LoVo (cell line): ENCODE measurements at places on chromosomes 12 and 14.

DNA sequence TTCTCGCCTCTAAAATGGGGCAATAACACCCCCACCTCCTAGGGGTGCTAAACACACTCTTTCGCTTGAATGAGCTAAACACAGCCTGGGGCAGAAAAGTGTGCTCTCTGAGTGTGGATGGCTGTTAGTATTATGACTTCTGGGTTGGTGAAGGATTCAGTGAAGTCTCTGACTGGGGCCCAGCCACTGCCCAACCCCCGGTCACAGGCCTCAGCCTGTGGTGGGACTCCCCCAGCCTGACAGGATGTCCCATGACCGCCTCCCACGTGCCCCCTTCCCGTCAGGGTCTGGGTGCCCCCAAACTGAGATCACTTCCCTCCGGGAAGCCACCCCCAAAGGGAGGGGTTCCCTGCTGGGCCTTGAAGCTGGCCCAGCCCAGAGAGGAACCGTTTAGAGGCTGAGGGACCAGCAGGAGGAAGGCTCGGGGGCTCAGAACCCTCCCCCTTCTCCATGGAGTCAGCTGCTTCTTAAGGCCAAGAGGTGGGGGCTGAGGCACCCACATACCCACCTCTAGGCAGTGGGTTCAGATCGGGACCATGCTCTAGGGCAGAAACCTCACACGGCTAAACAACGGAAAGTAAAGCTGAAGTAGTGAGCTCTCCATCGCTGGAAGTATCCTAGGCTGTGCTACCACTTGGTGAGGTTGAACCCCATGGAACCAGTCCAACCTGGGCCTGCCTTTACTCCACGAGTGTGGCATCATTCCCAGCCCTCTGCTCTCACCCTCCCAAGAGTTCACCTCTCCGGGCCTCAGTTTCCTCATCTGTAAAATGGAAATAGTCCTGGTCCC, 13.8 kb downstream of the DTX1 start:
- DNase-seq = no peak

DNA sequence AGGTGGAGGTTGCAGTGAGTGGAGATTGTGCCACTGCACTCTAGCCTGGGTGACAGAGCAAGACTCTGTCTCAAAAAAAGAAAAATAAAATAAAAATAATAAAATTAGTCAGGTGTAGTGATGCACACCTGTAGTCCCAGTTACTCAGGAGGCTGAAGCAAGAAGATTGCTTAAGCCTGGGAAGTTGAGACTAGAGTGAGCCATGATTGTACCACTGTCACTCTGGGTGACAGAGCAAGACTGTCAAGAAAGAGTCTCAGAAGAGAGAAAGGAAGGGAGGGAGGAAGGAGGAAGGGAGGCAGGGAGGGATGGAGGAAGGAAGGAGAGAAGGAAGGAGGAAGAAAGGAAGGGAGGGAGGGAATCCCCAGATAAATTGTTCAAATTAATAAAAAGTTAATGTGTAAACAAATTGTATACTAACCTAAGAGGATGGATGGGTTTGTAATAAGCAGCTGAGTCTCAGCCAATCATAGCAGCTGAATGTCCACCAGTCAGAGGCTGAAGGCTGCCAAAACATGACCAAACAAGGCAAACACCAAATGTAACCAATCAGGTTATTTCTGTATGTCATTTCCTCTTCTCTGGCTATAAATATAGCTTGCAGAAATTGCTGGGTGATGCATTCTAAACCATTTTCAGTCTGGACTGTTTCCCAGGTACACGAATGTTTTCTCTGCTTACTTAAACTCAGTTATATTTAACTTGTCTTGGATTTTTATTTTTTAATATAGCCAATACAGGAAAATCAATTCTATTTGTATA, 6.1 kb upstream of the CDCA4 start:
- DNase-seq = no peak

DNA sequence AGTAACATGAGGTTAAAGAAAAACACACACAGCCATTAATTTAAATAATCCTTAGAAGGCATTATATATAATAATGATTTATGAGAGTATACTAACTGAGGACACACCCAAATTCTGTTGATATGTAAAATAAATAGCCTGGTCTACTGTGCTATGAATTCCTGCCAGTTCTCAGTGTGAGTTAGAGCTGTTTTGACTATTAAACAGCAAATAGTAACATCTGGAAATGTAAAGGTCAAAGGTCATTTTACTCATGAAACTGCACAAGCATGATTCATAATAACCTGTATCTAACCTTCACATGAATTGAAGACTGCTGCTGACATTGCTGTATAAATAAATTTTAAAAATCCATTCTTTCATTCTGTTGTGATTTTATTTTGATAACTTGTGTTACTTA, 966.7 kb downstream of the SLC6A15 start:
- peak; percentile 39 for DNase-seq

GRCh38 chr12:9707864-9708808, 24.8 kb downstream of the CLECL1 start:
- peak; percentile 57 for DNase-seq

GRCh38 chr14:28294834-28295440, 471.6 kb upstream of the FOXG1 start:
- no peak for DNase-seq

GRCh38 chr14:77279719-77280118, 8.7 kb upstream of the NGB start:
- DNase-seq = no peak

- peak; percentile 40 for DNase-seq
Measured at GRCh38 chr14:106210650-106211049, 684.3 kb downstream of the TMEM121 start.

DNA sequence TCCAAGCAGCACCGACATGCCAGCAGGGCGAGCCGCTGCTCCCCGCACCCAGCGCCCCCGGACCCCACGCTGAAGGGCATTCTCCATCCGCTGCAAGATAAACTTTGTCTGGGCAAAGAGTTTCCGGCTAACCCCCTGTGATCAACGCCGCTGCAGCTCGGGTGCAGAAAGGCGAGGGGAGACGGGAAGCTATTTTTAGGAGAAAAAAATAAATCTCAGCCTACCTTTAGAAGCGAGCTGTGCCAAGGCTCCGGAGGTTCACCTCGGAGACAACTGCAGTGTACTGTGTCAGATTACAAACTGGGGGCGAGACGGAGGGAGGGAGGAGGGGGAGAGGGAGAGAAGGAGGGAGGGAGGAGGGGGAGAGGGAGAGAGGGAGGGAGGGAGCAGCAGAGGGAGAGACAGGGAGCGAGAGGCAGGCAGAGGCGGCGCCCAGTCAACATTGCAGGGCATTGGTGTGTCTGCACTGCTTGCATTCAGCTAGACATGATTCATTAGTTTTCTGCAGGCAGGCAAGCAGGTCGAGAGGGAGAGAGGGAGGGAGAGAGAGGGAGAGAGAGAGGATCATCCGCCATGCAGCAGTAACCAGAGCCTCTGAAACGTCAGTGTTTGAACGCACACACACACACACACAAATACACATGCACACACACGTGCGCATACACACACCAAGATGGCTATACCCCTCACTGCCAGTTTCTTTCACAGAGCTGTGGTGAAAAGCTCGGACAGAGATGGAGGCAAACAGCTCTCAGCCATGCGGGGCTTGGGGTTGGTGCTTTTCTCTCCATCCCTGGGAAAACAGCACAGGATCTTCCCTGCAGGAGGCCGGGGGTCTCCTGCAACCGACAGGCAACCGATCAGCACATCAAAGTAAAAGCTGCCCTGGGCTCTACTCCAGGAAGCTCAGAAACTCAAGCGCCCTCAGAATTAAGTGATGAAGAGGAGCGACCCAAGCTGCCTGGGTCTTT, at the start of gene RIMBP2:
Gene RIMBP2, minus strand, starts transcription at position 302 of the 971 bp plus-strand sequence. CDS start 237,286 bp downstream, outside the sequence.
- no peak for DNase-seq
